ENCODE measurements at places on chromosomes 6 and 20.

- no peak for DNase-seq
Observed at GRCh38 chr6:70082830-70083229, 216.5 kb downstream of the COL19A1 start.

- no peak for DNase-seq
Observed at GRCh38 chr6:106745197-106745770, 115.9 kb downstream of the QRSL1 start.

DNA sequence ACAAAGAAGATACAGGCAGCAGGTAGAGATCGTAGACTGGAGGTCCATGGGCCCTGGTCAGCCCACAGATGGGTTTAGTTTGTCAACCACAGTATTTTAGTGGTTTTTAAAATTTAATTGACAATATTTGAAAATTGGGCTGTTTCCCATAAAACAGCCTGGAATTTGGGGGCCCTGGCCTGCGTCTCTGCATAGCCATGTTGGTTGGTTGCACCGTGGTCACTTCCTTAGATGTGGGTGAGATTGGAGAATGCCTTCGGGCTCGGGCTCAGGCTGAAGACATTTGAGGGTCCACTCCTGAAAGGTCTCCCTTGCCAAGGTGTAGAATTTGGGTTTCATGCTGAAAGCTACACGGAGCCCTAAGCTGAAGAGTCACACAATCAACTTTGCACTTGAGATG, 7.7 kb downstream of the DUSP22 start:
- no peak for DNase-seq

DNA sequence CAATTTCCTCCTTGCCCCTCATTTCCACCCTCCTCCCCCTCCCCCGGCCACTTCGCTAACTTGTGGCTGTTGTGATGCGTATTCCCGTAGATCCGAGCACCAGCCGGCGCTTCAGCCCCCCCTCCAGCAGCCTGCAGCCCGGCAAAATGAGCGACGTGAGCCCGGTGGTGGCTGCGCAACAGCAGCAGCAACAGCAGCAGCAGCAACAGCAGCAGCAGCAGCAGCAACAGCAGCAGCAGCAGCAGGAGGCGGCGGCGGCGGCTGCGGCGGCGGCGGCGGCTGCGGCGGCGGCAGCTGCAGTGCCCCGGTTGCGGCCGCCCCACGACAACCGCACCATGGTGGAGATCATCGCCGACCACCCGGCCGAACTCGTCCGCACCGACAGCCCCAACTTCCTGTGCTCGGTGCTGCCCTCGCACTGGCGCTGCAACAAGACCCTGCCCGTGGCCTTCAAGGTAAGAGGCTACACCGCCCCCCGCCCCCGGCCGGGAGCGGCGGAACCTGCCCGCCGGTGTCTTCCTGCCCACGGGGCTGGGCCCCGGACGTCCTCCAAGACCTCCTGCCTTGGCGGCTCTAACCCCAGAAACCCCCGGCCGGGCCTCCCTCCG, 44.9 kb upstream of the SUPT3H start:
- no peak for DNase-seq

- no peak for DNase-seq
Observed at GRCh38 chr6:122869437-122870024, 80.5 kb downstream of the SMPDL3A start.

DNA sequence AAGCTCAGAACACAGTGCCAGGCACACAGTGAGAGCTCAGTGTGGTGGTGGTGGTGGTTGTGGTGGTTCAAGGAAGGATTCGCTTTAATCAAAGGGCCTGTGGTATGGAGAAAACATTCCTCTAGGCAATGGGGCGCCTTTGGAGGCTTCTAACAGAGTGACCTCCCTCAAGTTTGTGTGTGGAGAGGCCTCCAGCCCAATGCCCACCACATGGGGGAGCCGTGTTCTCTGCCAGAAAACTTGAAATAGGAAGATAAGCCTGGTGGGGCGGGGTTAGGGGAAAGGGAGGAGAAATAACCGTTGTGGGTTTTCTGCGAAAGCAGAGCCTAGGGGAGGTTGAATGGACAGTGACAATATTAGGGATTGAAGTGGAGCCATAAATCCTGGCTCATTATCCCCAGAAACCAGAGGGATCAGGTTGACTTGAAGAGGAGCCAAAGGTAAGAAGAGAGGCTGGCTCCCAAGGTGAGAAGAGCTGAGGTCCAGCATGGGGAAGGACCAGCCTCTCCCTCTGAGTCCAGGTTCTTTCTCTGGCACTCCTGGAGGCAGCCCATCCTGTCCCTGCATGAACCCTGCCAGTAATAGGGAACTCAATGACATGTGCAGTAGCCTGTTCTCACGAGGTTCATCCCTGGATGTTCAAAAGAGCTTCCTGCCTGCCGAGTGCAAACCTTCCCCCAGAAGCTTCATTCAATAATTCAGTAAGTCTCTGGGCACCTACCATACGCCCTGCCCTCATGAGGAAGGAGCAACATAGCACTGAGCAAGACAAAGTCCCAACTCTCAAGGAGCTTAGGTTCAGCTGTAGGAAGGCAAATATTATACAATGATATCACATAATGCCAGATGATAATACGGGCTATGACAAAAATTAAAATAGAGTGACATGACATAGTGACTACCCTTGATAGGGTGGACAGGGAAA, 51.4 kb downstream of the TGM2 start:
- no peak for DNase-seq

GRCh38 chr20:31544600-31544999, 30.4 kb downstream of the HM13 start:
- no peak for DNase-seq

DNA sequence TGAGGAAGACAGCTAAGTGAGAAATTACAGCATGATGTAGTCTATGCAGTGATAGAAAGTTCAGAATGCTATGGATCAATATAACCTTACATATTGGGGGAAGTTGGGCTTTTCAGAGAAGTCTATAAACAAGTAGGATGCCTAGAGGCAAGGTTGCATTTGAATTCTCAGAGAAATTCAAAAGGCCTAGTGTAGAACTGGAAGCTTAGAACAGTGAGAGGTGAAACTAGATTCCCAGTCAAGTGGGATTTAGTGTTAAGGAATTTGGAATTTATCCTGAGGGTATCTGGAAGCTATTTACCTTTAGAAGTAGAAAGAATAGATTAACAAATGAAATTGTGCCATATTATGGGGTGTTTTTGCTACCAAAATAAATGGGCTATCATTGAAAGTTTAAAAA, 4.3 kb downstream of the CENPW start:
- no peak for DNase-seq

DNA sequence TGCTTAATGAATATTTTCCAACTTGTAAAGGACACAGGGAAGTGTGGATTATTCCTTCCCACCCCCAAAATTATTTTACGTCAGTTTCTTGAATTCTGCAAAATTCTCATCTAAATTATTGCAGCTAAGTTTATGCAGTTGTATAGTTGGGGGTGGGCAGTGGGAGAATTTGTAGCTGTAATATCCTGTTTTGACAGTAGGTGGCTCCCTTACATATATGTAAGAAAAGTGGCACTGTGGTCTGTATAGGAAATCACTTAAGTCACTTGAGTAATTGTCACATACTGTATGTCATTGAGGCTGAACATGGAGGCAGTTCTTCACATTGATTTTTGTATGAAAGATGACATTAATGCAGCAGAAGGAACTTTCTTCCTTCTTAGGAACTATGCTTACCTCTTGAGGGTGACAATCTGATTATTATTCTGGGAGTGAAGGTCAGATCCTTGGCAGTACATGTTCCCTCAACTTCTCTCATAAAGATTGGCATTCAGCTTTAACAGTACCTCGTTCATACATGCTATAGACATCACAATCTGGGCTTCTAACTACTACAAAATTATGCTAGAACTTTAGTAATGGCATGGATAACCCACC, 14.6 kb upstream of the CFAP206 start:
- no peak for DNase-seq

DNA sequence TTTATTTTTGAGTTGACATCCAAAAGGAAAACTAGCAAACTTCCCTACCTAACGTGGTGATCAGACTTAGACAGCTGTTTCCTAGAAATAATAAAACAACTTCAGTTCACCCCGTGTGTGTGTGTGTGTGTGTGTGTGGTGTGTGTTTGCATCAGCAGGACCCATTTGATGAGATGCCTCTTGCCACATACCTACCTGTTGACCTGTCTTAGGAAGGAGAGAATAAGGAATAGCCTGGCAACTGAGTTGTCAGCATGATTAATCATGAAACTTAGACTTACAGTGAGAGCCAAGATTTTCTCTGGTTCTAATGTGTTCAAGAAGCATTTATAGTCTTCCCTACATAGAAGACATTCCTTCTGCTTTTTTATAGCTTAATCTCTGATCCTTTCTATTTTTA, 16.1 kb upstream of the PBOV1 start:
- no peak for DNase-seq

DNA sequence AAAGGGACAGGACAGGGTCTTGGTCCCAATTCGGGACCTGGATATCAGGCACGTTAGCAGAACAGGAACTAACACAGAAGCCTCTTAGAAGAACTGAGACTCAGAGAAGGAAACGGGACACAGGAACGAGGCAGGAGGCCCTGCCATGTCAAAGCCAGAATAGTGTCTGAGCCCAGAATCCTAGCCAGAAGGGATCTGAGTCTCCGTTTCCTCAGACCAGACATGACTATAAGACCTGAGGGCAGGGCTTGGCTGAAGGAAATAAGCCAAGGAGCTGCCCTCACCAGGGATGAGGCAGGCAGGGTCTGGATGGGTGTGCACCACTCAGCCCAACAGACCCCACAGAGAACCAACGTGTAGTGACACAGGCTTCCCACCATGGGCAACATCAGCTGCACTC, 40.3 kb downstream of the TRERF1 start:
- DNase-seq = no peak

- DNase-seq = no peak
Observed at GRCh38 chr6:53258076-53258773, 90.5 kb downstream of the ELOVL5 start.

DNA sequence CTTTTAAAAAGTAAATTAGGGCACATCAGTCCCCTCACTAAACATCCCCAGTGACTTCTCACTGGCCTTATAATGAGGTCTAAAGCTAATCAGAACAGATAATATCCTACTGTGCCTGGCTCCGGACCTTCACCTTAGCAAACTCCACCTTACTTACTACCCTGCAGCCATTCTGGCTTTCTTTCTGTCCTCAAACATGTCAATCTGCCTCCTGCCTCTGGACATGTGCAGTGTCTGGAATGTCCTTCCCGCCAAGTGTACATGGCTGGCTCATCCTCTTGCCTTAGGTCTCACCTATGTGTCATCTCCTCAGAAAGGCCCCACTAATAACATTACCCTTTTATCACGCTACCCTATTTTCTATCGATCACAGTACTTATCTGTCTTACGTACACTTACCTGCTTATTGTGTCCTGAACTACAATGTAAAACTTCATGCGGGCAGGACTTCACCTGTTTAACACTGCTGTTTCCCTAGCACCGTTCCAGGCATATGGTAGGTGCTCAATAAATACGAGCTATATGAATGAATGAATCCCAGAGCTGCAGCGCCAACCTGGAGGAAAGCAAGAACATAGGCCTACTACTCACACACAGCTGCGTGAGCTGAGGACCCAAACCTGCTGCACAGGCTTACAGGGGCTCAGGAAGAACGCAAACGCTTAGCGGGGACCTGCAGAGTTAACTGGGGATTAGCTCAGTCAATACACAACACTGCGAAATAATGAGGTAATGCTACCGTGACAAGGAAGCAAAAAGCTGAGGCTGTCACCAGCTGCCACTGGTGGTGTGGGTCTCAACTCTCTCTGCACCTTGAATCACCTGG, 991 bp downstream of the UQCC2 start:
- DNase-seq = no peak

DNA sequence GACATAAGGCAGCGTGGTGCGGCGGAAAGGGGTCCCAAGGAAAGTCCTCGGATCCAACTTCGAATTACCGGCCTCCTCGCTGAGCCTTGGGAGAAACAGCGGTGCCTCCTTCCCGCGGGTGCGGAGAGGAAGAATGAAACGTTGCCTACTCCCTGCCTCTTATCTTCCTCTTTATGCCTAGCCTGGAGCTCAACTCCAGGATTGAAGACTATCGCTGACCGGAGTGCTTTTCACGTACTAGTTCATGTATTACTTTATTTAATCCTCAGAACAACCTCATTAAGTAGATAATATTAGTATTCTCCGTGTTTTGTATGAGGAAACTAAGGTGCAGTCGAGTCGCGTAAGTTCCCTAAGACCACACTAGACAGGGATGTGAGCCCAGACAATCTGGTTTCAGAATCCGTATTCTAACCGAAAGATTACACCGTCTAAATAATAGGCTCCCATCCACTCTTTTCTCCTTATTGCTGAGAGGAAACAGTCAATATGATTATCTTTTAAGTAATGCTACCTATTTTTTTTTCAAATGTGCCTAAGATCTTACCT, 793 bp upstream of the PDSS2 start:
- DNase-seq = no peak

- no peak for DNase-seq
Observed at GRCh38 chr20:45998337-45998736, 10.4 kb upstream of the MMP9 start.

GRCh38 chr6:14422917-14423316, 305.3 kb downstream of the CD83 start:
- DNase-seq = no peak

DNA sequence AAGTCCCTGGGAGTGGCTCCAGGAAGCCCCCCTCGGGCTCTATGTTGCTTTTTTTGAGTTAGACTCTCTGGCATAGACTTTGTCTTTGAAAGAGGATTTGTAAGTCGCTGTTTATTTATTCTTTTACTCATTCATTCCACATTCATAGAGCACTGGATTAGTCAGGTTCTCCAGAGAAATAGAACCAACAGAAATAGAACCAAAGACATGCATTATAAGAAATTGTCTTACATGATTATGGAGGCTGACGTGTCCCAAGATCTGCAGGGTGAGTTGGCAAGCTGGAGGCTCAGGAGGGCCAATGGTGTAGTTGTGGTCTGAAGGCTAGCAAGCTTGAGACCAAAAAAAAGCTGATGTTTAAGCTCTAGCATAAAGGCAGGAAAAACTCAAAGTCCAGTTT, 98.3 kb upstream of the CHD6 start:
- DNase-seq = no peak

- DNase-seq = no peak
Observed at GRCh38 chr6:143400258-143401067, 50.0 kb downstream of the ADAT2 start.

DNA sequence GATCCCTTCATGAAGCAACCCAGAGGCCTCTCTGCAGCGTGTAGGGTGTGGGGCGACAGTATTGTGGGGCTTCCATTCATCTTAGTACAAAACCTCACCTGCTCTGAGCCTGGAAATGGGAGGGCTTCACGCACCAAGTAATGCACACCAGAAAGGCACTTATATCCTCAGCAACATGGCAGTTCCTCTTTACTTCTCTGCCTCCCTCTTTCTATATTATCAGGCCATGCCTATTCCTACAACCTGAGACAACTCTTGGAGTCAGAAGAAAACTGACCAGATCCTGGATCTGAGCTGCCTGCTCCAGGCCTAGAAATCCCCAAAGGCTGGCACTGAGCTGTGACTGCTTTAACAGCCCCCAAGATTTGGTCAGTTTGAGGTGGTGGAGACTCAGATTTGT, 7.6 kb upstream of the ZNF76 start:
- DNase-seq = no peak

DNA sequence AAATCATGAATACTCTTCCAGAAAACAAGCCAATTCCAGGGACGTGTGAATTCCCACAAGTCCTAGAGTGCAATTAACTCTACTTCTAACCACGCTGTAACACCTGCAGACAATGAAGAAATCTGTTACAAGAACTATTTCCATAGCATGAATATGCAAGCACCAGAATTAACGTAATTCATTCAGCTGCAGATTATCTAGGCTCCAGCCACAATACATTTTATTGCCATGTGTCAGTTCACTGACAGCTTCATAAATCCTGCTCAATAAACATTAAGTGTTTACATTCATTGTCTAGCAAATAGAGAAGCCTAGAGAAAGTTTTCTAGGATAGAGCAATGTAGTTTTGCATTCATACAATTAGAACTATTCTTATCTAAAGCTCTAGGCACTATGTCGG, 1348.5 kb downstream of the GRIK2 start:
- DNase-seq = no peak

GRCh38 chr6:14804001-14804784, 441.7 kb upstream of the JARID2 start:
- DNase-seq = no peak

All from omental fat pad (tissue), 4 donors.